ENCODE measurements at places on chromosomes 11 and 22.
A peak's percentile ranks its signal among the peaks of the same experiment; 100 is the strongest.

DNA sequence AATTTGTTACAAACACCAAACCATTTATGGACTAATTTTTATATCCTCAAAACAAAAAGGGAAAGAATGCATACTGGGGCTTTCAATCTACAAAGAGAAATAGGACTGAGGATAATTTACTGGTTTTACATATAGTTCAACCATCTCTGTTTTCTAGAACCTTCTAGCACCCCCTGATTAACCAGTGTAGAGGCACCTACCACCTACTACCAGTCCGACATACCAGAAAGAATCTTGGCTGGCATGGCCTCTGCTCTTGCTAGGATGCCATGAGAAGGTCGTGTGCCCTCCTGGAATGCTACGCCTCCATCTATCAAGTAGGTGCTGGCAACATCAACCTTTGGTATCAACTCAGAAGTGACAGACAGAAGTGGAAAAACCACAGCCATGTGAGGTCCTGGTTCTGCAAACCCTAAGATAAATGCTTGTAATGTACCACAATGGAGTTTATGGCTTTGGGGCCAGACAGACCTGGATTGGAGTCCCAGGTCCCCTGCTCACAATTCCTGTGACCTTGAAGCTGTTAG is 28.2 kb downstream of the MYH9 start:
- DNase-seq = no peak

DNA sequence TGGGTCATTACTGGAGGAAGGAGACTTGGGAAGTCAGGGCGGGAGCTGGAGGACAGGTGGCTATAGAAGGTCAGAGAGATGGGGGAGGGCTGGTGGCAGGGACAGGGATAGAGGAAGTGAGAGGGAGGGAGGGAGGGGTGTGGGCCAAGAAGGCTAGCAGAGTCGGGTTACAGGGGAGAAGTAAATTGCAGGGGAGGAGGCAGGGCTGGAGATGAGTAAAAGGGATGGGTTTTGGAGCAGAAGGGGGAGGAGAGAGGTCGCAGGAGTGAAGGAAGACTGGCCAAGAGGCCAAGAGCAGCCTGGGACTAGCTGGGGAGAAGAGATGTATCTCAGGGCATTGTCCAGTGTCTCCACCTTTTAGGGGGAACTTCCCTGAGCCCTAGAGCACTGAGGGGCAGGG is 33.0 kb downstream of the LRRC10B start:
- no peak for DNase-seq

- no peak for DNase-seq
Observed at GRCh38 chr11:111542606-111543275, 2.2 kb downstream of the LAYN start.

GRCh38 chr11:46759196-46759595 is 40.2 kb downstream of the F2 start:
- no peak for DNase-seq

DNA sequence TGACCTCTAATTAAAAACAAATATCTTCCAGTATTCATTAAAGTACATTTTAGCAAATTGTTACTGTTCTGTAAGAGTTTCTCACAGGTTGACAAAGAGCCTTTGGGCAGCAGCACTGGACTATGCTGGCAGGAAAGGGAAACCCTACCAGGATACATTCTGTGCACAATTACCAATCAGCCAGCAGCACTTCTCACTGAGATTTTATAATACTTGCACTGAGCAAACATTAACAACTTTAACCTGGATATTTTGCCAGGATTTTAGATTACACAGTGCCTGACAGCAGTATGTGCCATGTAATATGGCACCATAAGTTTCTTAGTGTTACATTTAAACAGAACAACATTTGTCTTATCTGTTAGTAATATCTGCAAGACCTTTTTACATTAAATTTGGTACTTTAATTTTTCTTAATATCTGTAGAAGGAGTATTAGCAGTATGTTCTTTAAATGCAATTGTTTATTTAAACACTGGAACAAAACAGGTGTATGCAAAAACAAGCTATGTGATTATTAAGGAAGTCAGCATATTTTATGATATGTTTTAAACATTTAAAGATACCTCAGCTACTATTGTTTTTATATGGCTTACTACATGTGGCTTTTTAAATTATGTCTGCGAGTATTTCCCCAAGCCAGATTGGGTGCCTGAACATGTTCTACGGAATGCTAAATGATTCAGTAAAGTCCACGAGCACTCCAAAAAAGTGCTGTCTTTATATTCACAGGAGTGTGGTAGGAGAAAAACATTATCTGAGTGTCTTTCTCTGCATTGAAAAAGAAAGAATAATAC is 699.0 kb upstream of the LUZP2 start:
- DNase-seq = no peak

DNA sequence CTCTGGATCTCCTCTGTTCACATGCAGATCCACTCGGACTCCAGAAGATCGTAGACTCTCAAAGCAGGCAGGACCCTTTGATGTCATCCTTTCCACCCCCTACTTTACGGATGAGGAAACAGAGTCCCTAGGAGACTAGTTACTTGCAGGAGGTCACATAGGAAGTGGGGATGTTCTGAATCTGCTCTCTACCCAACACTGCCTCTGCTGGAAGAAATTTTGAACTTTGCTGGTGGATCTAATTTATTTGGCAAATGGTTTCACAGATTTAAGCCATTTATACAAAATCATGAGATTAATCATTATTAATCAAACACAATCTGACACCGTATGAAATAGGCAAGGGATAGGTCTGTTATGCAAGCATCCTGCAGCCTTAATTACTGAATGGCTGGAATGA is 55.0 kb upstream of the USP47 start:
- no peak for DNase-seq

GRCh38 chr11:94058630-94059029 is 37.5 kb downstream of the HEPHL1 start:
- no peak for DNase-seq

GRCh38 chr11:25520459-25520858 is 811.5 kb upstream of the ANO3 start:
- DNase-seq = no peak

DNA sequence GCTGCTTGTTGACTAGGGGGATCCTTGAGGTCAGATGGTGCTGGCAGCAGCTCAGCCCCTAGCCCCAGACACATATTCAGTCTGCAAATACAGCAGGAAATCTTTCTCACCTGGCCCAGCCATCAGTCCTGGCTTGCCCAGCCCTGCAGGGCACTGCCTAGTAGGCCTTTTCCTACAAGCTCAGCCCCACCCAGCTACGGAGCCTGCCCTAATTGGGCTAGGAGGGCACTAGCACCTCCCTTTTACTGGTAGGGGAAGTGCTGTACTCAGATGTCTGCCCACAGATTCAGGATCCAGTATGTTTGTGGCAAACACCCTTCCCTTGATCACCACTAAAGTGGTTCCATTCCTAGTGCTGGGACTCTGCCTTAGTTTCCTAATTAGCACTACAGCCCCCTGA is 257.1 kb upstream of the CADM1 start:
- no peak for DNase-seq

GRCh38 chr11:103537904-103538502 is 428.8 kb downstream of the DYNC2H1 start:
- no peak for DNase-seq

DNA sequence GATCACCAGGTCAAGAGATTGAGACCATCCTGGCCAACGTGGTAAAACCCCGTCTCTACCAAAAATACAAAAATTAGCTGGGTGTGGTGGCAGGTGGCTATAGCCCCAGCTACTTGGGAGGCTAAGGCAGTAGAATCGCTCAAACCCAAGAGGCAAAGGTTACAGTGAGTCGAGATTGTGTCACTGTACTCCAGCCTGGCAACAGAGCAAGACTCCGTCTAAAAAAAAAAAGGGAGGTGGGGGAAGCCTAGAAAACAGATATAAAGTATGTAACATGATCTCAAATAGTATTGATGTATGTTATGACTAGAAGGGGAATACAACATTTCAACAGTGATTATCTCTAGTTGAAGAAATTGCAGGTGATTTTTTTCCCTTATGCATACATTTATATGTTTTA is 61.4 kb downstream of the SLC1A2 start:
- no peak for DNase-seq

- DNase-seq = no peak
Observed at GRCh38 chr11:8671651-8672062, 10.8 kb downstream of the TRIM66 start.

GRCh38 chr11:130909650-130910049 is 6.6 kb downstream of the SNX19 start:
- no peak for DNase-seq

GRCh38 chr11:74380746-74381439 is 17.3 kb downstream of the PGM2L1 start:
- no peak for DNase-seq

- no peak for DNase-seq
Observed at GRCh38 chr11:68358416-68358815, 46.0 kb downstream of the LRP5 start.

DNA sequence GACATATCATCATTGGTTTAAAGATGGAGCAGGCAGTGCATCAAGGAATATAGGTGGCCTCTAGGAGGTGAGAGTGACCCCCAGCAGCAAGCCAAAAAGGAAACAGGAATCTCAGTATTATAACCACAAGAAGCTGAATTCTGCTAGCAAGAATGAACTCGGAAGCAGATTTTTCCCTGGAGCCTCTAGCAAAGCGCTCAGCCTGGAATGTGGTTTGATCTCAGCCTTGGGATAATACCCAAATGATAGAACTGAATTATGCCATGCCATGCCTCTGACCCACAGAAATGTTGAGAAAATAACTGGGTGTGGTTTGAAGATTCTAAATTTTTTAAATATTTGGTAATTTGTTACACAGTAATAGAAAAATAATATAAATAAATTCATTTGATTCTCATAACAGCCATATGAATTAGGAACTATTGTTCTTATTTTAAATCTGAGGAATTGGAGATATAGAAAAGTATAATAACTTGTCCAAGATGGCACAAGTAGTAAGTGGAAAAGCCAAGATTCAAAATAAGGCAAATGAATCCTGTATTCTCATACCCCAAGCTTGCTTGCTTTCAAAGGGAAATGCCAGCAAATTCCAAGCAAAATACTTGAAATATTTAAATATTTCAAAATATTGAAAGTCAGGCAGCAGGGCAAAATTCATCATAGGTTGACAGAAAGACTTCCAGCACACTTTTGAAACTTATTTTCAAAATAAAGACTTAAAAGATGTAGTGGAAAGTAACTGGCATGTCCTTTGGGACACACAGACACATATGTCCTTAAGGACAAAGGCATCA is 567.4 kb downstream of the KCNA4 start:
- DNase-seq = no peak

GRCh38 chr11:86795949-86796348 is 4.4 kb upstream of the PRSS23 start:
- DNase-seq = no peak

- DNase-seq = no peak
Observed at GRCh38 chr22:44459041-44459440, 39.0 kb downstream of the RTL6 start.

- DNase-seq = peak; percentile 81
Observed at GRCh38 chr11:128859563-128860441, 7.3 kb downstream of the KCNJ1 start.

GRCh38 chr11:107282195-107282594 is 175.4 kb downstream of the CWF19L2 start:
- no peak for DNase-seq

GRCh38 chr11:112795142-112795815 is 165.9 kb upstream of the NCAM1 start:
- no peak for DNase-seq

- DNase-seq = no peak
Observed at GRCh38 chr11:32573228-32573627, 10.4 kb upstream of the EIF3M start.

DNA sequence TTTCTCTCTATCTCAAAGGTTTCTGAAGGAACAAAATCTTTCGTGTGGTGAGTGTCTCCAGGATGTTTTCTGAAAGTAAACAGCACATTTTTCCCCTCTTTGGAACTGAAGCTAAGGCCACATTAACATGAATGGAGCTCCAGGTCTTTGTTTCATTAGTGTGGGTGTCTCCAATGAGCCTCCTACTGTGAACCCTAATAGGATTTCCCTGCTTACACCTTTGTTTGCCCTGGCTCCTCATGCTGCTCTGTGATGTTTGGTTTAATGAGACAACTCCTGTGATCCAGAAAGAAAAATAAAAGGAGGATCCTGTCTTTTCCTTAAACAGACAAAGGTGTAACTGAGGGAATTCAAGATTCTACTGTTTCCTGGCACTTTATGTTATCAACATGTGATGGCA is 76.9 kb upstream of the SLC6A5 start:
- no peak for DNase-seq

- no peak for DNase-seq
Observed at GRCh38 chr11:44749189-44749588, 22.4 kb downstream of the TSPAN18 start.

DNA sequence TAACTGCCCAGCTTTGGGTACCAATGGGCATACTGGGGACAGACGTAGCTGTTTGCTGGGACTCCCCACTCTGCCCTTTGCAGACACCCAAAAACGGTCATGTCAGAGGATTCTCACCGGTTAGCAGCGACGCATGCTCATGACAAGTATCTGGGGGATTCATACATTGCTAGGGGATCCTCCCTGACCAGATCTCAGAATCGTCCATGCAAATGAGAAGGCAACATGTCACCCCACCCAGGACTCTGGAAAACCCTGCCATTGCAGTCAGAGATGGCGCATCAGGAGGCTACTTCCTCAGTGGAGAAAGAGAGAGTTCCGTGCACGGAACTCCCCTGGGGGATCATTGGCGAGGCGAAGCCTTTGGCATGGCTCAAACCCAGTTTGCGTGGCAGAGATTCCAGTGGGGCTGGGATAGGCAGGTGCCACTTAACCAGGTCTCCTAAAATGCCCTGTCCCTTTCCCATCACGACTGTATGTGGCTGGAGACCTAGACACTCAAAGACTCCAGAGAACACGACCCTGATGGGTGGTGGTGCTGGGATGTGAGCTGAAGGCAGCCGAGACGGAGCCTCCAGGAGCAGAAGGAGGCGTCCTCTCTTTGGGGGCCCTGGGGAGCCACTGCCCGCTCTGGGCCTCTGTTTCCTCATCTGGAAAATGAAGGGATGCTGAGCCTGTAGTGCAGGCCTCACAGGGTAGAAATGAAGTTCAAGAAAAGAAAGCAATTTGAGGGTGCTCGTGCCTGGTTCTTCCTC is 4.9 kb downstream of the RGL4 start:
- no peak for DNase-seq

DNA sequence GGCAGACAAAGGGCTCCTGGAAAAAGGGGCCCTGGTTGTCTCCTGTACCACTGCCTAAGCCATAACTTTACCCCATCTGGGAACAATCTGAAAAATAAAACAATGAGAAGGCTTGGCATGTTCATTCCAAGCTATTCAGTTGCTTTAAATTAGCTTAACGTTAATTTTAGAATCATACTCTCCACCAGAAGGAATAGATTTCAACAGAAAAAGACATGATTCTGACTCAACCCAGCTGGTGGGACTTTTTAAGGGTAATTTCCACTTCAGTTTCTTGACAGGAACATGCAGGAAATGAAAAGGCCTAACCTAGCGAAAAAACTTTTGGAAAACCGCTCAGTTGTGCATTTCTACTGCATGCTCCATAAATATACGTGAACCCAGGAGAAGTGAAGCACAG is 7.9 kb downstream of the SF3A1 start:
- no peak for DNase-seq

GRCh38 chr22:22465782-22466181 is 42.8 kb downstream of the ZNF280B start:
- no peak for DNase-seq

- no peak for DNase-seq
Observed at GRCh38 chr11:1573903-1574237, 1.8 kb upstream of the DUSP8 start.

Data from GM06990 (cell line).